ENCODE measurements at places on chromosomes 6 and 20.

GRCh38 chr6:138795809-138796603 lies at the start of gene ECT2L:
Gene ECT2L, plus strand, starts transcription at chr6:138796087. Its CDS starts 17,188 bp downstream, at chr6:138813275.
- DNase-seq = no peak

DNA sequence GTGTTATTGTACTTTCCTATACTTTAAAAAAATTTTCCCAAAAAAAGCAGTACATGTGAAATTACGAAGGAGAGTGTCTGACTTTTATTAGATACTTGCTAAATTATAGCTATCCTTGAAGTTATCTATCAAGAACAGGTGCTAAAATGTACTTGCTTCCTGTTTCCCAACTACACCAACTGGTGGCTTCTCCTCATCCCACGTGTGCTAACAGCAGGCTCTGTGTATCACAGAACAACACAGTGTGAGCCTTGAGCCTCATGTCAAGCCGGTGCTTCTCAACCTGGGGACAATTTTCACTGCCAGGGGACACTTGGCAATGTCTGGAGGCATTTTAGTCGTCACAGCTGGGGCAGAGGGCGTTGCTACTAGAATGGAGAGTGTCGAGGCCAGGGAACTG lies 36.2 kb upstream of the CDYL start:
- no peak for DNase-seq

DNA sequence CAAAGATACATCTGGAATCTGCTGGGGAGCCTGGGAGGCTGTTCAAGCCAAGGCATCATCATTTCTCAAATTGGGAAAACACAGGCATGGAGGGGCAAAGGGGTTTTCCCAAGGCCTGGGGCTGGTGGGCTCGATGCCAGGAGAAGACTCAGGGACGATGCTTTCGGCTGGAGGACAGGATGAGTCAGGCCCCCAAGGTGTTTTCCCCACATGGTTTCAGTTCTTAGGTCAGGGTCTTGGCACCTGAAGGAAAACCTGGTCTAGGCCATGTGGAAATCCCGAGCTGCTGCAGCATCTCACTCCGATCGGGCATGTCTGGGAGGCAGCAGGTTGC lies 348.1 kb downstream of the CDC5L start:
- no peak for DNase-seq

- DNase-seq = no peak
Observed at GRCh38 chr20:38130687-38131587, 34.1 kb downstream of the TGM2 start.

- DNase-seq = no peak
Observed at GRCh38 chr6:37713529-37714119, 15.9 kb upstream of the MDGA1 start.

GRCh38 chr20:53855733-53856132 lies 214.7 kb downstream of the BCAS1 start:
- no peak for DNase-seq

GRCh38 chr6:53546281-53546680 lies 1.4 kb upstream of the GCLC start:
- no peak for DNase-seq

DNA sequence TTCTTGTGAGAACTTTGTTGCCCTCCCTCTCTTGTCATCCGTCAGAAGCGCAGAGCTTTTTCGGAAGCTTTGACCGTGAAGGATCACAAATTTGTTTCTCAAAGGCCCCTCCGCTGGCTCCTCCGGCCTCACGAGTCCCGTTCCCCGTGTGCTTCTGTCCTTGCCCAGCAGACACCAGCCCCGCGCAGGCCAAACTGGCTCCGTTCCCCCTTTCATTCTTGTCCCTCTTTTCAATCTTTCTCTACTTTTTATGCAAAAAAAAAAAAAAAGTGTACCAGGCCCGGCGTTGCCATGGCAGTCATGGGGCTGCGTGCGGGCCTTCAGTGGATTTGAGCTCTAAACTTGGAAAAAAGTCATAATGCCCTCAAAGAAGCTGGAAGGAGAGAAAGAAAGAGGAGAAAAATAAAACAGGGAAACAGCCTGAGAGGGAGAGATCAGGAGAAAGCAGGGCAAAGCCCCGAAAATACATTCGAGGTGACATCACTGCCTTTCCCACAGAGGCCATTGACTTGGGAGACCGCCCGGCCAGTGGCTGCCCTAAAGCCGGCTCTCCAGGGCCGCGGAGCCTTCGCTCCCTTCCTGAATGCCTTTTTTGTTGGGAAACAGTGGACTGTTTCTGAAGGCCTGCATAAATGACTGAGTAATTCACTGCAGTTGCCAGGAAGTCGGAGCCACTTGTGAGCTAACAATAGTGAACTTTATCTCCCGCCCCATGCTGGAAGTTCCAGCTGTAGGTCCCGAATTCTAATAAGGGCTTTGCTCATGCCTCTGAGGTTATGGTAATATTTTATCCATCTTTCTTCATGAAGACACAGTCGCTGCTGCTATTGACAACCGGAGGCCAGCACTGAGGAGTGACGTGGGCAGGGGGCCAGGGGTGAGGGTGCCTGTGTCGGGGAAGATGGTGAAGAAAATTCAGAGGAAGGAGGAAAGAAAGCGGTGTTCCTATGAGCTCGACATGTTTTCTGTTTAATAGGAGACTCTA lies 670.9 kb downstream of the QKI start:
- no peak for DNase-seq

GRCh38 chr6:104995989-104996617 lies 39.2 kb downstream of the LIN28B start:
- DNase-seq = peak; percentile 18

DNA sequence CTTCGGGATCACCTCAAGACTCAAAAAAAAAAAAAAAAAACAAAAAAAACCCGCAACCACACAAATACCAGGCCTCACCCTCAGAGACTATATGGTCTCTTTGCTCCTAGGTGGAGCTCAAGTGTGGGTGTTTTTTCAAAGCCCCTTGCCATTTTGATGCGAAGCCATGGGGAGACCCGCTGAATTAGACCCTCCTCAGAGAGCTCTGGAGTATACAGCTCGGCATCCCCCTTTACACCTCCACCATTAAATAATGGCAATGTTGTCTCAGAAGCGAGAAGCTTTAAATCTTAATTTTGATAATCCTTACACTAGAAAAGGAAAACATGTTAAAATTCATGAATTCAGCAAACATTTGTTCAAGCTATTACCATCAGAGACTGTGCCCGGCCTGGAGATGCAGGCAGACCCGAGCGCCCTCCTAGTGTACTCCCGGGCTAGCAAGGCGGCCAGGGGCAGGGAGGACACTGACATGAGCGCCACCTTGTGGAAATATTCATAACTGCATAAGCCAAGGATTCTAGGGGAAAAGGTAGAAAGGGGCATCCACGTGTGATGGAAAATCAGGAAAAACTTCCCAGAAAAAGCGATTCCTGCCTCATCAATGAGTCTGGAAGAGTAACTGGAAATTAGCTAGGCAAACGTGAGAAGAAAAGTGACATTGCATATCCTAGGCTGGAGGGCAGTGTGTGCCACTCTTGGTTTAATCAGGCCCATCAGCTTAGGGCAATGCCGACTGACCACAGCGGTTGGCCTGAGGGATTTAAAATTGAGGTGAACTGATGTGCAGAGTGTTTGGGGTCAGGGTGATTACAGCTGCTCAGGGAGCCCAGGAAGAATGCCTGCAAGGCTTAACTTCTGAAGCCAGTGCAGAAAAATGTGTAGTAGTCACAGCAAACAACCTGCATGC lies 72.5 kb downstream of the B3GAT2 start:
- DNase-seq = peak; percentile 75

DNA sequence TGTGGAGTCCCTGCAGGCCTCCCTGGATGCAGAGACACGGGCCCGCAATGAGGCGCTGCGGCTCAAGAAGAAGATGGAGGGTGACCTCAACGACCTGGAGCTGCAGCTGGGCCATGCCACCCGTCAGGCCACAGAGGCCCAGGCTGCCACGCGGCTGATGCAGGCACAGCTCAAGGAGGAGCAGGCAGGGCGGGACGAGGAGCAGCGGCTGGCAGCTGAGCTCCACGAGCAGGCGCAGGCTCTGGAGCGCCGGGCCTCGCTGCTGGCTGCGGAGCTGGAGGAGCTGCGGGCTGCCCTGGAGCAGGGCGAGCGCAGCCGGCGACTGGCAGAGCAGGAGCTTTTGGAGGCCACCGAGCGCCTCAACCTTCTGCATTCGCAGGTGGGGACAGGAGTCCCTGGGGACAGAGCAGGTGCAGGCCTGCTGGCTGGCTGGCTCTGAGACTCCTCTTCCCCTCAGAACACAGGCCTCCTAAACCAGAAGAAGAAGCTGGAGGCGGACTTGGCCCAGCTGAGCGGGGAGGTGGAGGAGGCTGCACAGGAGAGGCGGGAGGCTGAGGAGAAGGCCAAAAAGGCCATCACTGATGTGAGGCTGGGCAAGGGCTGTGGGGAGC lies 44.7 kb downstream of the MYH7B start:
- no peak for DNase-seq

DNA sequence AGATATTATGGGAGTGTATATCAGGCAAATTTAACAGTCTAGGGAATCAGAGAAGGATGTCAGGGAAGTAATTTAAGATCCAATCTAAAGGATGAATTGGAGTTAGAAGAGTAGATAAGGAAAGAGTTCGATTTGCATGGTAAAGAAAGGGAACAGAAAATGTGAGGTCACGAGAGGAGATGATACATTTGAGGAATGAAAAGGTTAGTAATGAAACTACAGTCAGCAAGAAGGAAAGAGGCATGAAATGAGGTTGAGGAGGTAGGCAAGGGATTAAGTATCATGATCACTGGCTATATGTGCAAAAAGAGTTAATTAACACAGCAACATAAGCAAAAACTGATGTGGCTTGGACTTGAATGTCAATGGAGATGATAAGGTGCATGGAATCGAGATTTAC lies 22.4 kb downstream of the ZNF318 start:
- no peak for DNase-seq

- no peak for DNase-seq
Observed at GRCh38 chr6:3376893-3377535, 79.8 kb downstream of the SLC22A23 start.

GRCh38 chr20:775679-776135 lies 7.4 kb upstream of the SLC52A3 start:
- DNase-seq = no peak

All from GM13977 (cell line).